LHCN-M2 (cell line): ENCODE measurements at places on chromosomes 11 and 22. TPM values are rescaled to one million over a fixed set of nuclear protein-coding genes. Genes with fewer than 3 reads are reported as not detected.

- no peak for DNase-seq
These were observed 551.6 kb downstream of the OPCML start for GRCh38 chr11:132980670-132981069.

DNA sequence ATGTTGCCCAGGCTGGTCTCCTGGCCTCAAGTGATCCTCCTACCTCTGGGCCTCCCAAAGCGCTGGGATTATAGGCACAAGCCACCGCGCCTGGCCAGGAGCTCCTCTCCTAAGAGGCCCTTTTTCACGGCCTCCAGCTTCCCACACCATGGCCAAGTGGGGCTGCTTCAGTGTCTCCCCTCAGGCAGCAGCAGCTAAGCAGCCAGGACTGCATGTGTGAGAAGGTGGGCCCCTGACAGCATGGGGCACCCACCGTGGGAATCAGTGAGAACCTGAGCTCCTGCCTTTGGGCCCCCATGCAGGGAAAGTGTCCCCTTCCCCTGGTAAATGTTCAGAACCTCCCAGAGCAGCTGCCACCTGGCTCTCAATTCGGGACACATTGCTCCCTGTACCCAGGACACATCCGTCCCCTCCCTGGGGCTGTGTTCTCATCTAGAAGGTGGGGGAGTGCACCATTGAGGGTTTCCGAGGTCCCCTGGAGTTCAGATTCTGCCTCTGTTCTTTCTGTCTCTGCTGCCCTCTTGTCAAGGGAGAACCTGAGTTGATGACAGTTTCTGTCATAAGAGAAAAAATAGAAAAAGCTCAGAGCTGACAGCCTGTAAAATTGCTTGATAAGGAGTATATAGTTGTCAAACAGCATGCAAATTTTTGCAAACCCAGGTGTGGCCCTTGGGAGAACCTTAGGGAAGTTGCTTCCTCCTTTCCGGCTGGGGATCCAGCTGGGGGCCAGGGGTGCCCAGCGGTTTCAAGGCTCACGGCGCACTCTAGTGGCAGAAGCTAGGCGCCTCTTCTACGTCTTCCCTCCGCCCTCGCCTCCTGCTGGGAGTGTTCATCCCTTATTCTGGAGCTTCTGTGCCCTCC, 29.7 kb downstream of the FAM83F start:
- DNase-seq: peak; percentile 37

- no peak for DNase-seq
These were observed 17.8 kb upstream of the TTC12 start for GRCh38 chr11:113296447-113297205.

DNA sequence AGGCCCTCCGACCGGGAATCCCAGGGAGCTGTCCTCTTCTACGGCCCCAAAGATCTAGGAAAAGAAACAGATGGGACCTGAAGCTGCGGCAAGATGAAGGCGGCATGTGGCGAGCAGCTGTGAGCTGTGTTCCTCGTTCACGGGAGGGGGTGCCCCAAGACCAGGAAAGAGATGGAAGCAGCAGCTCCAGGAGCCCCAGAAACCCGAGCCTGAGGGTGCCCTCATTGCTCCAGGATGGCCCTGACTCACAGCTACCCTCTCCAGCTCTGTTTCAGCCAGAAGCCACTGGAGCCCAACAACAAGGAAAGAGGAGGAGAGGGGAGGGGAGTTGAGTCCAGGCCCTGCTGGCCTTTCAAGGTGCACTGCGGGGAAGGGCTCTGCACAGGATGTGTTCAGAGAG, 23.7 kb upstream of the NAP1L4 start:
- DNase-seq: no peak

- DNase-seq: no peak
These were observed 70.8 kb downstream of the KCNQ1 start for GRCh38 chr11:2515401-2516275.

DNA sequence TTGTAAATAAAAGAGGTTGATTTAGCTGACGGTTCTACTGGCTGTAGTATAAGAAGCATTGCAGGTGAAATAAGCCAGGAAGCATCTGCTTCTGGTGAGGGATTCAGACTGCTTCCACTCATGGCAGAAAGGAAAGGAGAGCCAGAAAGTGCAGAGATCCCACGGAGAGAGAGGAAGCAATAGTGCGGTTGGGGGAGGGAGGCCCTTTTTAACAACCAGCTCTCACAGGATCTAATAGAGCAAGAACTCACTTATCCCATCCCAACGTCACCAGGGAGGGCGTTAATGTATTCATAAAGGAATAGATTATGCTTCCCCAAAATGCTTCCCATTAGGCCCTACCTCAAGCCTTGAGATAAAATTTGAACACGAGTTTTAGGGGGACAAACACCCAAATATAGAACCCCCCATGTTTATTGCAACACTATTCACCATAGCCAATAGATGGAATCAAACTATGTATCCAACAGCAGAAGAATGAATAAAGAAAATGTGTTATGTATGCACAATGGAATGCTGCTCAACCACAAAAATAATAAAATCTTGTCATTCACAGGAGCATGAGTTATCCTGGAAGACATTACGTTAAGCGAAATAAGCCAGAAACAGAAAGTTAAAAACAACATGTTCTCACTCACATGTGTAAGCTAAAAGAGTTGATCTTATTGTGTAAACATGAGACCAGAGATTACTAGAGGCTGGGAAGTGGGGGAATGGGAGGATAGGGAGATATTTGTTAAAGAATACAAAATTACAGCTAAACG, 908.3 kb upstream of the ANO3 start:
- DNase-seq: peak; percentile 23

DNA sequence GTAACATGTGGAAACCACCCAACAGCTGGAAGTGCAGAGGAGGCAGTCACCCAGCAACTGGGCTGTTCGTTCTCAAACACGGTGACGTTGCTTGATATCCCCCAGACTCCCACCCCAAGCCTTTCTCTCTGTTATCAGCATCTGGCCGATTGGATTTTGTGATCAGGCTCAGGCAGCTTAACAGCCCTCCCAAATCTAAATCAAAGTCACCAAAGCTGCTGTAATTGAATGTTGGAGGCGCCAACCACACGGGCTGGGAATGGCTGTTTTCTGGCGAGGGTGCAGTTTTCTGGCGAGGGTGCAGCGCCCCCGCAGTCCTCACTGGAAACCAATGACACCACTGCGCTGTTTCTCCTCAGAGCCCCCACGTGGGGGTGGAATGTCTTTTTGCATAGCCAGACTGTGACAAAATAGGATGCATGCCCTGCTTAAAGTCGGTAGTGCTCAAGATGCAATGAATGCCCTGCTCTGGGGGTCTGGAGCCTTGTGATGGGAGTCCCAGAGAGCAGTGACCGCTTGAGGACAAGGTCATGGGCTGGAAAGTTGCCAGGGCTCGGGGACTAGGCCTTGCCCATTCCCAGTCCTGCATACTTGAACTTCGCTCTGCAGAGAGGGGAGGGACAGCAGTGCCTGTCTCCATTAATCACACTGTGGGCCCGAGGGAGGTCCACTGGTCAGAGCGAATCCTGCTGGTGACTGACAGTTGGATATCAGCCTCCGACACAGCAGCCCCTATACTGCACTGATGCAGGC, 105.3 kb downstream of the MORC2 start:
- DNase-seq: no peak

DNA sequence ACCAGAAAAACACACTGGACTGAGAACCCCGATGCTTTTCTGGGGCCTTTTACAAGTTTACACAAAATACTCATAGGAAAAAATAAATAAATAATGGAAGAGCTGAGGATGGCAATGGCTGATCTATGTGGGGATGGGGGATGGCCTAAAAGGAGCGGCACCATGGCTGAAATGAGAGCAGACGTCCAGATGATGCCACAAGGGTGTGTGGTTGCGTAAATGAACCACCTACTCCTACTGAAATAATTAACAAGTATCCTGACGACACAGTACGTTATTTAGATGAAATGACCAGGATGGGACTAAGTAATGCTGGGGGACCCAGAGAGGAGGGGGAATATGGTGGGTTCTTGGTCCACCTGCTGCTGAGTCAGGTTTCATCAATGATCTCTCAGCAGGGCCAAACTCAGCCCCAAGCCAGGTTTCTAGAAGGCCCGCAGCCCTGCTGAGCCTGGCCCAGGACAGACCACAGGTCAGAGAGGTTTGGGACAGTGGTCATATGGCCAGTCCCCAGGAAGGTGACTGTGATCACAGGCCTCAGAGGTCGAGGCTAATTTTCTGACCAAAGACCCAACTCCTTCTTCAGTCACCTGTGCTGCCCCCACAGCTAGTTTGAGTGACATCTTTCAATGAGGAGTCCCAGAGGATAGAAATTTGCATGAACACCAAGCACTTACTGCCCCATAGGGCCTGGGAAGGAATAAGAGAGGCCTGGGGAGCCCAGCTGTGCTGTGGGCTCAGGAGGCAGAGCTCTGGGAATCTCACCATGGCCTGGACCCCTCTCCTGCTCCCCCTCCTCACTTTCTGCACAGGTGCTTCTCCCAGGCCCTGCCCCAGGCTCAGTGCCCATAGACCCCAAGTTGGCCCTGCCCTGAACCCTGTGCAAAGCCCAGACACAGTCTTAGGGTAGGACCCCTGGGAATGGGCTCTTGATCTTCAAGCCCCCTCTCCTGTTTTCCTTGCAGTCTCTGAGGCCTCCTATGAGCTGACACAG, 76.3 kb upstream of the IGLL5 start:
- no peak for DNase-seq

DNA sequence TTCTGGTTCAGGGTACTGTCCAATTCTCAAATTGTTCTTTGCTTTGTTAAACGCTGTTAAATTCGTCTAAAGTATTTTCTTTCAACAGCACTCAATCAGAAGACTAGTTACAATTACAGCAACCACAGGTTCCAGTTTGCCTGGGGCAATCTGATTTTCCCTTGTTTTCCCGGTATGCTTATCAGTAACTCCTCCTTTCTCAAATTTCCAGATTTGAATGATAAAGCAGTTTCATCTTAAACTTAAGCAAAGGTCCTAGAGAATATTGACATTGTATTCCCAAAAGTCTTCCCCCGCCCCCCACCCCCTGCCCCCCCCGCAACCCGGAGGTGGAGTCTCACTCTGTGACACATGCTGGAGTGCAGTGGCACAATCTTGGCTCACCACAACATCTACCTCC, 10.5 kb upstream of the USP28 start:
- DNase-seq: no peak

GRCh38 chr11:1932105-1932480, 12.6 kb downstream of the TNNT3 start:
- DNase-seq: no peak

DNA sequence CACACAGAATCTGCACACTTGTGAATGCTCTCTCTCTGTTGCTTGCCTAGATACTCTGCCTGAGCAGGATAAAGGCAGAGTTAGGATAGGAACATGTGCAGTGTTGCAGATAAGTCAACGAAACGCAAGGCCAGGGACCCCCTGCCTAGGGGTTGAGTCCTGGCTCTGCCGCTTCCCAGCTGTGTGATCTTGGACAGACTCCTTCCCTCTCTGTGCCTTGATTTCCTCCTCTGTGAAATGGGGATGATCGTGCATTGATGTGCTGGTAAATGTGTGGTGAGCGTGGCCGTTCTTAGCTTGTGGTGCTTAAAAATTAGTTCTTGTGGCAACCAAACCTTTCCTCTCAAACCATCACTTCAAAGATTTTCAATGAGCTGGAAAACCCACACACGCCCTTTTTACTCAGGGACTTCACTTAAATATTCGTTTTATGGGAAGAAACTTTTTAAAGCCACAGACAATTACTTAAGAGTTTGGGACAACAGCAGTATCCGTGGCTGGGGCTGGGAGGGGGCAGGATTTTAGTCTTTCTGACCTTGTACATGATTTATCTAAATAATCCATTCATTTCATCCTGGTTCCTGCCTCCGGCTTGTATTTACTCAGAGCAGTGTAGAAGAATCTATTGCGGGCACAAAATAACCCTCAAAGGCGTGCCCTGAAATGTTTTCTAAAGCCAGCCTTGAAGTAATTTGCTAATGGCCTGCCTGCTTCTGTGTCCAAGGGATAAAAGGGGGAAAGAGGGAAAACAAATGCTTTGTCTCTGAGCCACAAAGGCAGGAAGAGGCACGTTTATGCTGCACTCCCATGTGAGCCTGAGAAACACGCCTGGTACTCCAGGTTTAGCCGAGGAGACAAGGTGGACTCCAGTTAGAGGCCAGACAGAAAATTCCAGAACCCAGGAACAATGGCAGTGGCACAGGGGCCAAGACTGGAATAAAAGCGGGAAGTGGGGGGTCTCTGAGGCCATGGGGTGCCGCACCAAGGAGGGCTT, 85.0 kb upstream of the CRYBB3 start:
- DNase-seq: no peak

- no peak for DNase-seq
These were observed 87.7 kb downstream of the GRAMD1B start for GRCh38 chr11:123517559-123518364.

DNA sequence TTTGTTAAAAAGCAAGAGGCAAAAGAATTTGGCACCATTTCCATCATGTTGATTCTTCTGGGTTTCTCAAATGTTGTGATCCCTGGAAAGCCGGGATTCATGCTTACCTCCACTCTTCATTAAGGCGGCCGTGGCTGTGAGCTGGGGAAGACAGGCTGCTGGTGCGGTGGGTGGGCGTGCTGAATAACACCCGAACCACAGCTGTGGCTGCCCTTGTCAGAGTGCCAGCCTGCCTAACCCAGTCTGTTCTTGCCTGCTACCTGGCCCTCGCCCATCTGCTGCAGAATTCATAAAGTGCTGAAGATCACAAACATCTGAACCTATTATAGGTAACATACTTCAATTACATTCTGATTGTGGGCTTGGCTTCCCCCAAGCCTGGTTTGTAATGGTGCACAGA, 95.8 kb upstream of the RCN1 start:
- no peak for DNase-seq

- no peak for DNase-seq
These were observed 5.8 kb upstream of the RCOR2 start for GRCh38 chr11:63922673-63923192.

DNA sequence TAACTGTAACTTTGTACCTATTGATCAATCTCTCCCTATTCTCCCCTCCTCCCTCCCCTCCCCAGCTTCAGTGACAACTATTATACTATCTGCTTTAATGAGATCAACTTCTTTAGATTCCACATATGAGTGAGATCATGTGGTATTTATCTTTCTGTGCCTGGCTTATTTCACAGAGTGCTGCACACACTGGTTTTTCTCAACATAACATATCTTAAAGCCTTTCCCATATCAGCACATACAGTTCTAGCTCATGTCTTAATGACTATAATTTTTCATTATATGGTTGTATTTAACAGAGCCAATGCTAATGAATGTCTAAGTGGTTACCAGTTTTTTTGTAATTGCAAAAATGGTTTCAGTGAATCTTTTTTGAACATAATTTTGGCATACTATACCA, 340.3 kb upstream of the DDI1 start:
- DNase-seq: no peak

DNA sequence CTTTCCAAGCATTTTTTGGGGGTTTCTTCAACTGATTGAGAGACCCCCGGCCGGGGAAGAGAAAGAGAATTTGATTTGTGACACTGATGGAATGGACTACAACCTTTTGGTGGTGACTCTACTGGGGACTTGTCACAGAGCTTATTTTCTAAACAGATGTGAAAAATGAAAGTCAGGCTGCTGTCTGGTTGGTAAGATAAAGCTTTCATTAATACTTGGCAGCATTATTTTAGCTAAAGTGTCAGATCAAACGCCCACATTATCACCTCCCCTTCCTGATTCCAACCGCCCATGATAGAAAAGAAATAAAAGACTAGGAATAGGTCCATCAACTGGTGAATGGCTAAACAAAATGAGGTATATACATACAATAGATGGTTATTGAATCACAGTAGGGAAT, 45.6 kb upstream of the EHF start:
- DNase-seq: no peak

GRCh38 chr11:111736181-111736590, 30.0 kb downstream of the PPP2R1B start:
- peak; percentile 81 for DNase-seq

- DNase-seq: no peak
These were observed 40.5 kb downstream of the SGSM3 start for GRCh38 chr22:40410731-40411505.

VSIG2 gene
- total RNA-seq: not detected in 2 replicates

CALCA gene
- total RNA-seq: not detected in 2 replicates

IRAG1 gene
- 0.38 and 1.3 TPM in 2 replicates for total RNA-seq
